Mesothelial cell of epicardium (in vitro differentiated cells): ENCODE measurements at places on chromosomes 2 and 18.

- DNase-seq, result no peak
These were observed 1.2 kb downstream of the MRPL19 start for GRCh38 chr2:75647771-75648170.

- no peak for DNase-seq
These were observed 102.5 kb downstream of the LOXHD1 start for GRCh38 chr18:46554406-46555080.

GRCh38 chr2:133437492-133437891, 130.8 kb downstream of the NCKAP5 start:
- no peak for DNase-seq

DNA sequence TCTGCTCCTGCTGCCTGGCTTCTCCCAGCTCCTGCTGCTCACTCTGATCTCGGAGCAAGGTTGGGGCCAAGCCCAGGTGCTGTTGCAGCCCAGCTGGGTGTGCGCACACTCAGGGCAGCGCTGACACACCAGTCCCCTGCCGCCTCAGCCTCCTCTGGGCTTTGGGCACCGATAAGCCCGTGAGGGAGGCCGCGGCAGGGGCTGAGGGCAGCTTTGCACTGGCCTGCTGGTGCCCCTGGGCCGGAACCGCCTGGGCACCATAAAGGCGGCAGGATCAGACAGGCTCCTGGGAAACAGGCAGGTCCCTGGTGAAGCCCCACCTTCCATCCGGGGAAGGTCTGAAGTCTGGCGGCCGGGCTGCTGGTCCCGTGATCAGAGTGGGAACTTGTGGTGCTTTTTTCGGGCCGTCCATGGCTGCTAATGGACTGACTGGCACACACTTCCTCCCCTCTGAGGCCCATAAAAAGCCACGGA, 14.1 kb upstream of the EML6 start:
- DNase-seq, result no peak

DNA sequence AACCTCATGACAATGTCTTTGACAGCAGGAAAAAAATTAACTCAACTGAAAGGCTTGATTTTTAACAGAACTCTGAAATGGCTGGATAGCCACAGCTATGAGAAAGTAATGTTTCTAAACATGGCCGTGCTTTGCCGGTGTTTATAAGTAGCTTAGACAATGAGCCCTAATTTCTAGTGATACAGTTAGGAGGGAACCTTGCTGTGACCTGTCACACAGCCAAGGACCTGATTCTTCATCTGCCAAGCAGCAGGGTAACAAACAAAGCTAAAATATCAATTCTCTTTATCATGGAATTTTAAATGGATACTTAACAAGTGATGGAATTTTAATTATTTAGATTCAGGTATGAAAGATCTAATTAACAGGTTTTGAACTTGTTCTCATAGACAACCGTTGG, 24.3 kb upstream of the DYNC2LI1 start:
- DNase-seq, result no peak

DNA sequence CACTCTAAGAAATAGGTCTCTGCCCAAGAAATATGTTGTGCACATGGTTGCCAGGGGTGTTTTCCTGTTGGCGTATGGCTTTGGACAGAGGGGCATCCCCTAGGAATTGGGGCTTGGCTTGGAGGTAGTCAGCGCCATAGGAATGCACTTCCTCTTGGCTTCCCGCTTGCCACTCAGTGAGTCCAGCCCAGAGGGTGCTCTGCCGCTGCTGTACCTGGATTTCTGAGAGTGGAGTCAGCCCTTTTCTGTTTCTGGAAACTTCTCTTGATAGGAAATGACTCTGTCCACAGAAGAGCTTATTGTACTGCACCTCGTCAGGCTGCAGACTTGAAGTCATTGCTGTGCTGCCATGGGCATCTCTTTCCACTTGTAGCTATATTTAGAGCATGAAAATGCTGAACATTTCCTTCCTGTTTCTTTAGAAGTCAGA, 116.7 kb upstream of the MGAT5 start:
- DNase-seq, result no peak
